NCI-H1048 (cell line): ENCODE measurements at places on chromosomes 5 and 9.

DNA sequence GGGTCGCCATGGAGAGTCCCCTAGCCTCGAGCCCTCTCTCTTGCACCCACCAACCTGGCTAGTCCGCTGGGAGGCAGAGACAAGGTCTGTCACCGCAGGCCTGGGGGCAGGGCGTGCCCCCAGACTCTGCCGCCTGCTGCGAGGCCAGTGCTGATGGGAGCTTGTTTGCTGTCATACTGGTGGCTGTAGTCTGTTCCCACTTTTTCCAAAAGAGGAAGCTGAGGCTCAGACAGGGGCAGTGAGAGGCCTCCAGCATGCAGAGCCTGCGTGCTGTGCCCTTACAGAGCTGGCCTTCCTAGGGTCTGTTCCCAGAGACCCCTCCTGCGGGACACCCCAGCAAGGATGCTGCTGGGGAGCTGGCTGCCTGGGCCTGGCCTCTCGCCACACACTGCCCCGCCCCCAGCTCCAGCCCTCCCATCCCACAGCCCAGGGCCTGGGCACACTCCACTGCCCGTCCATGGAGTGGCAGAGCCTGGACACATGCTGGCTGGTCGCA, 21.0 kb upstream of the SUSD3 start:
- DNase-seq = no peak

DNA sequence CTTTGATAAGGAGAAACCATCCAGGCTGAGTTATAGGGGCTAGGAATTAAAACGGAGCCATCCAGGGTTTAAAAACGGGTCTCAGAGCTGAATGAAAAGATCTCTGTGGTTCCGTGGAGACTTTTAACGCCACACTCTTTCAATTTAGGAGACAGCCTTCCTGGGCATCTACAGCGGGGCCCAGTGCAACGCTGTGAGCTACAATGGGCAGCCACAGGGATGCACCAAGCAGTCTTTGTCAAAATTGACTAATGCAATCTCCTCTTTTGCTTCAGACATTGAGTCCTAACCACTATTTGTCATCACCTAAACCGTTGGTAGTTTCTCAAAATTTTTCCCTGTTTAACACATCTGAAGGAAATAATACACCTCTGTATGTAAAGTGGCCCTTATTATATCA, 96.6 kb upstream of the ABCA1 start:
- no peak for DNase-seq

DNA sequence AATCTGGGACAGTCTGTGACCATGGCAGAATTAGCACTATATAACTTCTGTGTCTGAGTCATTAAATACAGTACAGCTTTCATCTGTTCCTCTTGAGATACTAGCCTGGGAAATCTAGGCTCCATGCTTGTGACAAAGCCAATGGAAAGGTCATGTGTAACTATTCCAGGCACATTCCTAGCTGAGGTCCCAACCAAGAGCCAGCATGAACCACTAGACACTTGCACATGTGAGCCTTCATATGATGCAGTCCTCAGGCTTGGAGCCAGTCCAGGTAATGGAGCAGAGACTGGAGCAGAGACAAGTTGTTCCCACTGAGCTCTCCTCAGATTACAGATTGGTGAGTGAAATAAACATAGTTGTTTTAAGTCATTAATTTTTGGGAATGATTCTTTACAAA, 412.4 kb upstream of the ZNF462 start:
- no peak for DNase-seq

GRCh38 chr5:128334010-128334716, 203.9 kb downstream of the FBN2 start:
- no peak for DNase-seq

- DNase-seq = no peak
Observed at GRCh38 chr9:6780690-6781089, 22.9 kb downstream of the KDM4C start.

- DNase-seq = no peak
Observed at GRCh38 chr9:133647148-133647547, 11.0 kb downstream of the DBH start.
